ENCODE measurements at places on chromosomes 4 and X. TPM values are rescaled to one million over a fixed set of nuclear protein-coding genes. Genes with fewer than 3 reads are reported as not detected.

The TENM3 gene
- 1.5 TPM for total RNA-seq

The NAA11 gene
- not detected for total RNA-seq

The RASL11B gene
- 0.20 TPM for total RNA-seq

The NOP14 gene
- total RNA-seq, result 26.3 TPM

The PLK4 gene
- total RNA-seq, result 15.3 TPM

The SHROOM2 gene
- total RNA-seq, result 0.40 TPM

The RPS6KA6 gene
- 5.7 TPM for total RNA-seq

Measured in A549 treated with CORT108297 at 1 μM for 4 hours (cell line).